K562 (cell line): ENCODE measurements at places on chromosomes 7 and 10.

- H3K36me3 ChIP-seq = no peaks in the 10 kb centered on the region
- no peak for DNase-seq
- H3K4me1 ChIP-seq = no peaks in the 10 kb centered on the region
- no peaks in the 10 kb centered on the region for H3K27me3 ChIP-seq
Measured at GRCh38 chr7:33806298-33807154, 98.8 kb upstream of the BMPER start.

GRCh38 chr7:132514430-132514829 lies 61.8 kb downstream of the PLXNA4 start:
- H3K27ac ChIP-seq = no peak overlapping the region
- H3K36me3 ChIP-seq = no peaks in the 10 kb centered on the region
- H3K4me3 ChIP-seq = no peak overlapping the region
- no peak for DNase-seq
- peaks cover 17% of the 10 kb centered on the region for H3K27me3 ChIP-seq
- H3K4me1 ChIP-seq = no peaks in the 10 kb centered on the region

DNA sequence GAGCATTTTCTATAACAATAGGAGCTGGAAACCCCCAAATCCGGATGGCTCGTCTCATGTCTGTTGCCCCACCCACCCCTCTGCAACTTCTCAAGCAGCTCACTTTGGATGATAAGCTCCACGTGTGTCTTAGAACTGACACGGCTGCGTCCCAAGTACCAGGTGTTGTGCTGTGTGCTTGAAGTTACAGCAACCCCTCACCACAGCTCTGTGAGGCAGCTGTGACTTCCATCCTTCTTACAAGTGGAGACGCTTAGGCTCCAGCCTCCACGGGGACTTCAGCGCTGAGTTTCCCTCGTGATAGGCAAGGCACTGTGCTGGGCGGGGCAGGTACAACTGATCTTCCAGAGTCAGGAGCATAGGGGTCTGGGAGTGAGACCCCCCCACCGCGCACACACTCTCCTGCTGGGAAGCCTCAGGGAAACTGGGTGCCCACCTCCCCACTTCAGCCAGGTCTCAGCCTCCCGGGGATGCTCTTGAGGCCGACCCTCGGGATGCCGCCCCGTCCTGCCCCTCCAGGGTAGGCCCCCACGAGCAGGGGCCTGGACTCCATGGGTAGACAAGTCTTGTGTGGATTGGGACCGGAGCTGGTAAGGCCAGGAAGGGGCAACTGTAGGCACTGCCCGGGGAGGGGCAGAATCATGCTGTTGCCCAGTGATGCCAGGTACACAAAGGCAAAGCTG lies 31.4 kb downstream of the EN2 start:
- H3K36me3 ChIP-seq = no peaks in the 10 kb centered on the region
- H3K27me3 ChIP-seq = peaks cover 92% of the 10 kb centered on the region
- DNase-seq = no peak
- H3K27ac ChIP-seq = no peak overlapping the region

GRCh38 chr10:77943121-77943901 lies 16.8 kb upstream of the DLG5 start:
- H3K4me1 ChIP-seq = peaks cover 9% of the 10 kb centered on the region; the same call in 1 of the 2 replicates
- no peaks in the 10 kb centered on the region for H3K36me3 ChIP-seq

GRCh38 chr7:118264836-118265235 lies 40.3 kb downstream of the ANKRD7 start:
- H3K27ac ChIP-seq = no peak overlapping the region
- no peak overlapping the region for H3K4me3 ChIP-seq
- H3K36me3 ChIP-seq = no peaks in the 10 kb centered on the region
